ENCODE measurements at places on chromosomes 5 and 9.

DNA sequence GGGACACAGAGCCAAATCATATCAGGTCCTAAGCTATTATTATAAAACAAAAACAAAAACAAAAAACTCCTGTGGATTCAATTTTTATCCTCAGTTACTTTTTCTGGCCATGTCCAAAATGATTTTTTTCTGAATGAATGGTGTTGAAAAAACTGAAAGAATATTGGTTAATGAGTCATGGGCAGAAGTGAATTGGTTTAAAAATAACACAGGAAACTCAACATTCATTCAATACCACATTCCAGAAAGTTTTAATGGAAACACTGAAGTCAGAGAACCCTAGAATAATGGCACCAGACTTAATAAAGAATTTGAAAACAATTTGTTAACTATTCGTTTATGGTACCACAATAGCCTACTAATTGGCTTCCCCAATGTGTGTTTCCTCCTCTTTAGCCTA, 102.4 kb upstream of the CDH9 start:
- DNase-seq, result no peak

GRCh38 chr5:133664422-133664821, 52.1 kb upstream of the FSTL4 start:
- peak; percentile 87 for DNase-seq

- DNase-seq, result no peak
Observed at GRCh38 chr9:130171226-130172148, 717 bp upstream of the NCS1 start.

DNA sequence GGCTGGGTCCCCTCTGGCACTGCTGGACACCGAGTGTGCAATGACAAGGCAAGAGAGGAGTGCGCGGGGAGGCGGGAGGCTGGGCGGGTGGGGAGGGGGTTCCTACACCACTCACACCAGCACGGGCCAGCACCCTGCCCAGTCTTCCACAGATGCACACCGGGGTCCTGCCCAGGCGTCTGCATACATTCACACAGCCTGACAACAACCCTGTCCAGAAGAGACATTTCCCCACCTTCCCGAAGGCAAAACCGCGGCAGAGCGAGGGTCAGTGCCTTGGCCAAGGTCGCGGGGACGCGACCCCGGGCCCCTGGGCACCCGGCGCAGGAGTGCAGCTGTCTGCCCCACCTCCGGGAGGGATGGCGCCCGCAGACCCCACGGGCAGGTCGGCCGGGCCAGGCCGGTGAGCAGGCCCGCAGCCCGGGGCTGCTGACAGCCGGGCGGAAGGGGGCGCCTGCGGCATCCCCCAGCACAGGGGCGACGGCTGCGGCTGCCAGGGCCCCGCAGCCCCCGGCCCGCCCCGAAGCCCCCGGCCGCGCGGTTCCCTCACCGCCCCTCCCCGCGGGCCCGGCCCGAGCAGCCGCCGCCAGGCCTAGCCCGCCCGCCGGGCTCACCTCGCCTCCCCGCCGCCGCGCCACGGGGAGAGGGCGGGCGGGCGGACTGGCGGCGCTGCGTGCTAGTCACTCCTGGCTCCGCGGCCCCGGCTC, 496 bp downstream of the MAPK9 start:
- DNase-seq, result no peak

- no peak for DNase-seq
Observed at GRCh38 chr9:89528540-89528939, 30.6 kb upstream of the SEMA4D start.

GRCh38 chr9:137879052-137879451, 1.5 kb downstream of the CACNA1B start:
- no peak for DNase-seq

DNA sequence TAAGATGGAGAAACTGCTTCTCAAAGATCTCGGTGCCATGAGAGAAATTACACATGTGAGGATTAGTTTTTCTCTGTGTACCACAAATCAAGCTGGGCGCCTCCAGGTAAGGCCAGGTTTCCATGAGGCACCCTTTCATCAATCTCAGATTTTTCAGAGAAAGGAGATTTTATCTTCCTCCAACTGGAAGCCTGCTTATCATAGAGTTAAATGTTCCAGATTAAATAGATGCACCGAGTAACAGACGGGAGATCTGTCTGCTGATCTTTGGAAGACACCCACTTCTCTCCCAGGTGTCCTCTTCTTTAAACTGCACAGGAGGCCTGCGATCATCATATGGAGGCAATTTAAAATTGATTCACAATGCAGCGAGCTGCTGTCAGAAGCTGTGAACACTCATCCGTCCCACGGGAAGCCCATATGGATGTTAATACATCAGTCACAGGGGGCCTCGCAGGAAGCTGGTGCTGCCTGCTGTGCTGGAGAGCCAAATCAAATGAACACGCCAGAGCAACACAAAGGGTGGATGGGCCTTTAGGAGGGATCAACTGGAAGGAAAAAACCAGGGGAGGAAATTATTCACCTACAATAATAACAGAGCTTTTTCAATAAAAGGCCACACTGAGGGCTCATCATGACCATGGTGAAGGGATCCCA, 93.3 kb downstream of the TLE1 start:
- no peak for DNase-seq

GRCh38 chr9:70484232-70485130, 70.0 kb upstream of the KLF9 start:
- DNase-seq, result no peak

GRCh38 chr9:122051351-122052321, 41.5 kb downstream of the TTLL11 start:
- DNase-seq, result no peak

- DNase-seq, result no peak
Observed at GRCh38 chr9:32423371-32423770, 38.9 kb downstream of the ACO1 start.

- DNase-seq, result no peak
Observed at GRCh38 chr5:9197881-9198260, 348.0 kb downstream of the SEMA5A start.

DNA sequence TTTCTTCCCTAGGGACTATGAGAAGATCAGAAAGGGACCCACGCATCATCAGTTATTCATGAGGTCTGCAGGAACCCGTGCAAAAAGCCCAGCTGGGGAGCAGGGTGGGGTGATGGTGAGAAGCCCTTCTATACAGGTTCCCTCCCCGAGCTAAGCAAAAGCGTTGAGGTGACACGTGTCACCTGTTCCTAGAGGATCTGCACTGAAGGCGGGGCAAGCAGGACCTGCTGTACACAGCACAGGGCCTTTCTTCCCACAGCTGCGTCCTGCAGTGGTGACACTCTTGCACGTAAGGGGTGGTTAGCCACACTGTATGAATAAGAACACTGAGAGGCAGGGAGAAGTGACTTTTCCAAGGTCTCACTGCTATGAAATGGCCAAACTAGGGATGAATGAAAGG, 37.2 kb upstream of the SH3PXD2B start:
- DNase-seq, result no peak

DNA sequence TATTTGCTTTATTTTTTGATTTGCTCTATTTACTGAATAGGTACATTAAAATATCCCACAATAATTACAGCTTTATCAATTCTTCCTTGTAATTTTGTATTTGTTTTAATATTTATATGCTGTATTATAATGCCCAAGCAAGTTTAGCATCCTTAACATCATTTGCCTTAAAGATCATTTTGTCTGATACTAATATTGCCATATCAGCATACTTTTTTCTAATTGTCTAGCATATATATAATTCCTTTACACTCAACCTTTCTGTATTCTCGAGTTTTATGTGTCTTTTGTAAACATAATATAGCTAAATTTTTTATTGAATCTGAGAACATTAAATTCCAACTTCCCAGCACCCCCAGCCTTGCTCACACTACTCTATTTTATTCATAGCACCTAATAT, 64.7 kb downstream of the P4HA2 start:
- DNase-seq, result no peak

- DNase-seq, result no peak
Observed at GRCh38 chr9:130287736-130288135, 22.2 kb downstream of the HMCN2 start.

DNA sequence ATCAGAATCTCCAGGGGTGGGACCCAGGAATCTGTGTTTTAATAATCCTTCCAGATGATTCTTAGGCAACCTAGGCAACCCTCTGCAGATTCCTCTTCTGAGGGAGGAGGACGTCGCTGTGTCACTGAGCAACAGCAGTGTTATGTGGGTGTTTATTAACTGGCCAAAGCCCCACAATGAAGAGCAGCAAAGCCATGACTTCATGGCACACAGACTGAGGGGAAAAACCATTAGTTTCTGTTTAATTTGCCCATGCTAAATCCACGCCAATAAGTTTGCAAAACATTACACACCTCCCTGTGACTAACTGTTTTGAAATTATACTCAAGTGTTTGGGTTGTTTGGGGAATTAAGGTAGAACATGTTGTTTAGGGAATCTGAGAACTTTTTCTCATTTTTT, 83.7 kb upstream of the TMED7 start:
- no peak for DNase-seq

GRCh38 chr5:88886746-88887341, 3.9 kb upstream of the MEF2C start:
- DNase-seq, result no peak

- no peak for DNase-seq
Observed at GRCh38 chr5:75640395-75640794, 29.1 kb downstream of the ANKDD1B start.

DNA sequence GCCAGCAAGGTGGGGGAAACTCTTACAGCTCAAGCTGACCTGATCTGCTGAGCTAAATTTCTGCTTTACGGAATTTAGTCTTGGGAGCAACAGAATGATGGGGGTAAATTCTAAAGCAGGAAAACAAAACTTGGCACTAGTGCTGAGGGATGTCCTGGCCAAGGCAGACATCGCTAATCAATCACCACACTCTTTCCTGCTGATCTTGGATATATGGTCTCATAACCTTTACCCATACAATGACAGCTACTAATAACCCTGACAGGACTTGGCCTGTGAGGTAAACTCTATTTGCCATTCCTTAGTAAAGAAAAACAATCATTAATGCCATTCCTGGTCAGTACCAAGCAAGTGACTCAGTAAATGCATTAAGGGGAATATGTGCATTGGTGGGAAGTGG, 51.5 kb downstream of the PPARGC1B start:
- no peak for DNase-seq

- DNase-seq, result no peak
Observed at GRCh38 chr9:27595733-27596132, 22.5 kb upstream of the C9orf72 start.

GRCh38 chr5:54900984-54901725, 84.2 kb downstream of the ESM1 start:
- no peak for DNase-seq
